Heart left ventricle (tissue), 16 donors: ENCODE measurements at places on chromosomes 3 and 15. TPM values are rescaled to one million over a fixed set of nuclear protein-coding genes. Genes with fewer than 3 reads are reported as not detected.

DNA sequence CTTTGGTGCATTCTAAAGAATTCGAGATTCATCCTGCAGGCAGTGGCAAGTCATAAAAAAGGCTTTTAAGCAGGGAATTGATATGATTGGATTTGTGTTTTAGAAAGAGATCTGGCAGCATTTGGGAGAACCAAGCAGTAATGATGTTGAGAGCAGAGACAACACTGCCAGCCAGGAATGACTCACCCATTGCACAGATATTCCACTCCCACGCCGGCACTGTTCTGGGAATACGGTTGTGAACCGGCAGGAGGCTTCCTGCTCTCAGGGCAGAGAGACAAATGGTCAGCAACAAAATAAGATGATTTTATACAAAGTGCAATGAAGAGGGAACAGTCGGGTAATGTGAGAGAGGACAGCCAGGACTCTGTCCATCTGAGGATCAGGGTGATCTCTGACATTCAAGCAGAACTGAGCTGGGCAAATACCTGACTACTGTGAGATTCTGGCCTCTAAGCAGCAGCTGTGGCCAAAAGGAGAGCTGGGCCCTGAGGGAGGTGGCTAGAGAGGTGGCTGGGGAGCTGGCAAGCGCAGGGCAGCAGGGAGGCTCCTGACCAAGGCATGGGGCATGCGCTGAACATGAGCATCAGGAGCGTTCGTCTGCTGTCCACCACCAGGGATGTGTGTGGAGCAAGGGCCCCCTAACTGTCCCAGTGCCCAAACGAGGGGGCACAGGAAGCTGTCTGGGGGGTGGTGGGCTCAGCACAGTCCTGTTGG is 56.1 kb upstream of the PLXNA1 start:
- H3K4me1 ChIP-seq = peaks cover 9% of the 10 kb centered on the region
- DNase-seq = peak; percentile 66
- H3K27me3 ChIP-seq = peaks cover 27% of the 10 kb centered on the region

DNA sequence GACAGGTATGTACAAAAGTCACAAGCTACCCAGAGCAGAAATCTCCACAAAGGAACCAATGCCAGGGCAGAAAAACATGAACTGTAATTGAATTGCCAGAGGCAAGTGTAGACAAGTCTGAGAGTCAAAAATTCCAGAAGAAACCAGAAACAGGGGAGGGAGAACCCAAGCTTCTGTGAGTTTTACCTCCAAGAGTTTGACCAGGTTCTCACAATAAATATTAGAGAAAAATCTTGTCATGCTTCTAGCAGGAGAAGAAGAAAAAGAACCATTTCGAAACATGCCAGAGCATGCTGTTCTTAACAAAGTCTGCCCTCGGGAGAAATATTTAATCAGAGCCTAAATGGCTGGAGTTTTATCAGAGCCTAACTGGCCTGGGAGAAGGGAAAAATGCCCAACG is 32.5 kb upstream of the AP3B2 start:
- no peak overlapping the region for H3K27ac ChIP-seq
- no peaks in the 10 kb centered on the region for H3K27me3 ChIP-seq
- H3K36me3 ChIP-seq = no peaks in the 10 kb centered on the region
- no peak overlapping the region for H3K4me3 ChIP-seq
- no peaks in the 10 kb centered on the region for H3K4me1 ChIP-seq
- DNase-seq = no peak

- H3K27ac ChIP-seq = no peak overlapping the region
- no peak overlapping the region for H3K4me3 ChIP-seq
- DNase-seq = no peak
- H3K4me1 ChIP-seq = peaks cover 62% of the 10 kb centered on the region
Observed at GRCh38 chr3:56781762-56782161, 20.0 kb downstream of the ARHGEF3 start.

DNA sequence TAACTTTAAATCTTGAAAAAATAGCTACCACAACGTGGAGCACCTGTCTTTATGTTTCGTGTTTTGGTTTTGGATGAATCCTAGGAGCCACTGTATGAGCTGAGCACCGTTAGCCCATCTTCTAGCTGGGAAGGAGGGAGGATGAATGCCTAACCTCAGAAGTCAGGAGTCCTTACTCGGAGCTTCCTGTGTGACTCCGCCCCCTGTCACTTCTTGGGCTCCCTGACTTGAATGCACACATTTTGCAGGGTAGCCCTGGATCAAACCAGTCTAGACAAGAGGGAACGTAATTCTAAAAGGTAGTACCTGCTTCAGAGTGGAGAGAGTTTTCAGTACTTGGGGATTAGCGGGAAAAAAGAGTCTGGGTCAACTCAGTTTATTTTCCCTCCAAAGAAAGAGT is 5.3 kb downstream of the GABRA5 start:
- peaks cover 20% of the 10 kb centered on the region for H3K27me3 ChIP-seq
- no peaks in the 10 kb centered on the region for H3K4me1 ChIP-seq
- no peak overlapping the region for H3K4me3 ChIP-seq
- no peak overlapping the region for H3K27ac ChIP-seq

GRCh38 chr3:45950131-45950530 is 6.9 kb downstream of the CXCR6 start:
- no peaks in the 10 kb centered on the region for H3K4me1 ChIP-seq
- H3K27me3 ChIP-seq = no peaks in the 10 kb centered on the region
- H3K4me3 ChIP-seq = no peak overlapping the region
- no peak for DNase-seq
- peaks cover 99% of the 10 kb centered on the region for H3K36me3 ChIP-seq

Gene TMEM40
- total RNA-seq = not detected

DNA sequence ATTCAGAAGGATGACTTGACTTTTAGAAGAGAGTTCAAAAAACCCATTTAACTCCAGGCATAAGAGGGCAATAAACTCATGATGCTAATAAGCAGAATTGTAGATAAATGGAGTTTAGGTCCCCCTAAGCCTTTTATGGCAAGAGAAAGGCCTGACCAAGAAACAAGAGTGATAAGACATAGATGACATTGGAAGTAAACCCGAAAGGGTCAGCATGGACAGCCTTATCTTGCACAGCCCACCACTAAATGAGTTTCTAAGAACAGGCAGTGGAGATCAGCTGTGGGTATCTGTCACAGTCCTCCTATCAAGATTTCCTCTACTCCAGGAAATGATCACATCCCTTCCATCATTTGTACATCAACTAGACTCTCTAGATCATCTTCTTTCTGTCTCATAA is 457.9 kb upstream of the ADAMTS9 start:
- no peak for DNase-seq
- no peaks in the 10 kb centered on the region for H3K27me3 ChIP-seq
- H3K36me3 ChIP-seq = no peaks in the 10 kb centered on the region

DNA sequence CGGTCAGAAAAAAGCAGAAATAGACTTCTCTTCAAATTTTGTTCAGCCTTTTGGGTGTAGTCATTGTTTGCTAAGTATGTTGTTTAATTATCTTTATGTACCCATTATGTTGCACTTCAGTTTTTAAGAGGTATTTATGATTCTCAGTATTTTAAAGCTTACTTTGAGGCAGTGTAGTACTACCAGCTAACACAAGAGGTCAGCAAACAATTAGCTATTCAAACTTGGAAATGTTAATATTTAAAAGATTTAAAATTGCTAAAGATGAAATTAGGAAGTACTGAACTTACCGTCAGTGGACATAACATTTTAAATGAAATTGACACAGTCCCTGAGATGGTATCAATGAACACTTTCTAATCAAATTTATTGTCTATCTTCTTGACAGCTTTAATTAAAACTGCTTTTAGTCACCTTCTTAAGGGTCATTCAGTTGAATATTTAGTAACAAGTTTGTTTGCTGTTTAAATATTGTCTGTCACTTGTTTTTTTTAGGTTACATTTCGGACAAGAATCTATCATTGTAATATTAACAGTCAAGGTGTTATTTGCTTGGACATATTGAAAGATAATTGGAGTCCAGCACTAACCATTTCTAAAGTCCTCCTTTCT is 28.1 kb downstream of the NKIRAS1 start:
- H3K27me3 ChIP-seq = no peaks in the 10 kb centered on the region
- no peak overlapping the region for H3K27ac ChIP-seq
- no peak for DNase-seq
- no peak overlapping the region for H3K4me3 ChIP-seq

GRCh38 chr3:132006605-132007204 is 28.1 kb downstream of the CPNE4 start:
- no peak overlapping the region for H3K27ac ChIP-seq
- H3K36me3 ChIP-seq = no peaks in the 10 kb centered on the region
- no peaks in the 10 kb centered on the region for H3K27me3 ChIP-seq
- H3K4me3 ChIP-seq = no peak overlapping the region
- DNase-seq = no peak
- no peaks in the 10 kb centered on the region for H3K4me1 ChIP-seq

Gene TRNT1
- total RNA-seq = 11.0 TPM

DNA sequence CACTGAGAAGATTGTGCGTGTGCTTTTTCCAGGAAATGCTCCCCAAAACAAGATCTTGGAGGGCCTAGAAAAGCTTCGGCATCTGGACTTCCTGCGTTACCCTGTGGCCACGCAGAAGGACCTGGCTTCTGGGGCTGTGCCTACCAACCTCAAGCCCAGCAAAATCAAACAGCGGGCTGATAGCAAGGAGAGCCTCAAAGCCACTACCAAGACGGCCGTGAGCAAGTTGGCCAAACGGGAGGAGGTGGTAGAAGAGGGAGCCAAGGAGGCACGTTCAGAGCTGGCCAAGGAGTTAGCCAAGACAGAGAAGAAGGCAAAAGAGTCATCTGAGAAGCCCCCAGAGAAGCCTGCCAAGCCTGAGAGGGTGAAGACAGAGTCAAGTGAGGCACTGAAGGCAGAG is 4.8 kb downstream of the MAP1A start:
- no peaks in the 10 kb centered on the region for H3K27me3 ChIP-seq
- no peaks in the 10 kb centered on the region for H3K4me1 ChIP-seq
- H3K4me3 ChIP-seq = no peak overlapping the region

- H3K27me3 ChIP-seq = no peaks in the 10 kb centered on the region
- H3K27ac ChIP-seq = peak overlapping the region; percentile 75
- peak overlapping the region; percentile 90 for H3K4me3 ChIP-seq
- H3K4me1 ChIP-seq = peaks cover 21% of the 10 kb centered on the region
- peak; percentile 71 for DNase-seq
Observed at GRCh38 chr3:160400030-160400701, 716 bp downstream of the SMC4 start.

Gene CLDN18
- not detected for total RNA-seq

Gene CKMT1A
- total RNA-seq = not detected

DNA sequence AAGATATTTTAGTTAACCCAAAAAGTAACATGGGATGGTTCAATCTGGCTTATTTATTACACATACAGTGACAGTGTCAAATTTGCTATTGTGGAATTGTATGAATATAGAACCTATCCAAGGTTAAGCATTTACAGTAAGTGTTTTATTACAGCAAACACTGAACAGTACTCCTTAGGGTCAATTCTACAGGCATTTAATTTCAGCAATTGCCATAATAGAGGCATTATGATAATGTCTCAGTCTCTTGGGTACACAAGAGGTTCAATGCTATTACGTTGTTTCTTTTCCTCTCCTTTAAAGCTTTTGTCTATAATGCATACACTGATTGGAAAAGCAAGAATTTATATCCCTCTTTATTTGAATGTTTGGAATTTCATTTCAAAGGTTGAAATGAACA is 275.7 kb upstream of the NAALADL2 start:
- no peaks in the 10 kb centered on the region for H3K27me3 ChIP-seq
- no peak overlapping the region for H3K4me3 ChIP-seq
- DNase-seq = no peak
- no peak overlapping the region for H3K27ac ChIP-seq

GRCh38 chr3:165217739-165218138 is 21.6 kb upstream of the SLITRK3 start:
- H3K27me3 ChIP-seq = no peaks in the 10 kb centered on the region
- H3K4me3 ChIP-seq = no peak overlapping the region
- H3K36me3 ChIP-seq = no peaks in the 10 kb centered on the region
- no peak overlapping the region for H3K27ac ChIP-seq
- H3K4me1 ChIP-seq = no peaks in the 10 kb centered on the region

DNA sequence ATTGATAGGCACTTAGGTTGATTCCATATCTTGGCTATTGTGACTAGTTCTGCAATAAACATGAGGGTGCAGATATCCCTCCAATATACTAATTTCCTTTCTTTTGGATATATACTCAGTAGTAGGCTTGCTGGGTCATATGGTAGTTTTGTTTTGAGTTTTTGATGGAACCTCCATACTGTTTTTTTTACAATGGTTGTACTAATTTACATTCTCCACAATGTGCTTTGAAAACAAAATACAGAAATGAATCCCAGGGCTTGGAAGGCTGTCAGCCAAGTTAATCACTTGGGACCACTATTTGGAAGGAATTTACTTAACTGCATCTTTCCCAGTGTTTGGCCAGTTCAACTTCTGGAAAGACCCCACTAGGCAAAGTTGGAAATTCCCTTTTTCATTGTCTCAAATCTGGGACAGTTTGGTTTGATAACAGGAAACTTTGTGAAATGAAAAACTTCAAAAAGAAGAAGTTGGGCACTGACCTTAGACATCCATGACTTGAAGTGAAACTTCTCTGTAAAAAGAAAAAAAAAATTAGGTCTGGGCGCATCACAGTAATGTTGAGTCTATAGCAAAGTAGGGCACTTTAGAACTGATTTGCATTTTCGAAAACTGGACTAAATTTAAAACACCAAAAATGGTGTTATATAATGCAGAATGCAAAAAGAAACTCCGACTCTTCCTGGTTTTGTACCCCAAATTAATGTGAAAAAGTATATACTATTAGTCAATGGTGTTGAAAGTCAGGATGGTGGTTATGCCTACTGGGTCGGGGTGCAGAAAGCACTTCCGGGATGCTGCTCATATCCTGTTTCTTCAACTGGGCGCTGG is 6.0 kb downstream of the CTSH start:
- peaks cover 56% of the 10 kb centered on the region for H3K4me1 ChIP-seq
- peaks cover 18% of the 10 kb centered on the region for H3K36me3 ChIP-seq
- H3K27ac ChIP-seq = peak overlapping the region; percentile 54
- no peaks in the 10 kb centered on the region for H3K27me3 ChIP-seq
- H3K4me3 ChIP-seq = no peak overlapping the region
- no peak for DNase-seq

DNA sequence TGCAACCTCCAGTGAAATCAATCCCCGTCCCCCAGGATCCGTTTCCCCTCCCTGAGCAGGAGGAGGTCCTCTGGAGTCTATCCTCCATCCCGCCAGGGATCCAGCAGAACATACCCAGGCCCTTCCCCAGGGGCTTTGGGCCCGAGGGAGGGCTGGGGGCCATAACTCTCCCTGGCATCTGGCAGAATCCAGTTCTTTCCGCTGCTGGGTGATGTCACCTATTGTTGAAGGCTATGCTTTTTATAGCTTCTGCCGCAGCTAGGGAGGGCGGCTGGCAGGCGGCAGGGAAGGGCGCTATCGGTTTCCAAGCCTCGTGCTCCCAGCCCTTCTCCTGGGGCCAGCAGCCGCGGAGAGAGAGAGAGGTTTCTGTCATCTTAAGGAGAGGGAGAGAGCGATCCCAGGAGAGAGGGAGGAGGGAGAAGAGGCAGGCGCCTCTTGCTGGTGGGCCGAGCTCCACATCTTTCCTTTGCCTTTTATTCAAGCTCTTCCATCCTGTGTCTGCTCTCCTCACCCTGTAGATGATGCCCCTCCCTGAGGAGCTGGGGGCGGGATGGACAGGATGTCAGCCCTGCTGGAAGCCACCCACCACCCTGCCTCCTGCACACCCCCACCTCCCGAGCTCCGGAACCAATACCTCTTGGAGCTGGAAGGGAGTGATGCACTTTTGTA is 120.1 kb downstream of the ANP32A start:
- H3K27me3 ChIP-seq = no peaks in the 10 kb centered on the region
- H3K4me1 ChIP-seq = peaks cover 5% of the 10 kb centered on the region
- no peaks in the 10 kb centered on the region for H3K36me3 ChIP-seq

GRCh38 chr3:81863756-81864155 is 102.3 kb upstream of the GBE1 start:
- H3K4me1 ChIP-seq = no peaks in the 10 kb centered on the region
- H3K27me3 ChIP-seq = no peaks in the 10 kb centered on the region
- H3K36me3 ChIP-seq = no peaks in the 10 kb centered on the region
- DNase-seq = no peak
- no peak overlapping the region for H3K27ac ChIP-seq

Gene RHOA
- 251 TPM for total RNA-seq
